Panc1 (cell line): ENCODE measurements at places on chromosomes 7 and 10. TPM values are rescaled to one million over a fixed set of nuclear protein-coding genes. Genes with fewer than 3 reads are reported as not detected.

DNA sequence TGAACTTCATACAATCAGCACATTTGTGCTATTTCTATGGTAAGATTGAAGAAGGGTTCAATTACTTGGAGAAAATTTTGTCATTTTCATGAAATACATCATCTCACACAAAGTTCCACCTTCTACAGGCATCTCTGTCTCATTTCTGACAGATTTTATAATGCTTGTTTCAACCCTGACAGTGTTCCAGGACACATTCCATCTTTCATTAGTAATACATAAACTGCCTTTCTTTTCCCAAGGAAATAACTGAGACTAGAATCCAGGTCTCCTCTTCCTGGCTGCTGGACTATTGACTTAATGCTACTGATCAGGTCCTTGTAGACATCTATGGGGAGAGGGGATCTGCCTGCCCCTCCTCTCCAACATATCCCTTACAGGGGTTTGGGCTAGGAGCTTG lies 70.1 kb upstream of the PLPP4 start:
- H3K4me3 ChIP-seq = no peak overlapping the region
- no peaks in the 10 kb centered on the region for H3K27me3 ChIP-seq
- no peak overlapping the region for H3K27ac ChIP-seq
- no peaks in the 10 kb centered on the region for H3K4me1 ChIP-seq
- DNase-seq = no peak

DNA sequence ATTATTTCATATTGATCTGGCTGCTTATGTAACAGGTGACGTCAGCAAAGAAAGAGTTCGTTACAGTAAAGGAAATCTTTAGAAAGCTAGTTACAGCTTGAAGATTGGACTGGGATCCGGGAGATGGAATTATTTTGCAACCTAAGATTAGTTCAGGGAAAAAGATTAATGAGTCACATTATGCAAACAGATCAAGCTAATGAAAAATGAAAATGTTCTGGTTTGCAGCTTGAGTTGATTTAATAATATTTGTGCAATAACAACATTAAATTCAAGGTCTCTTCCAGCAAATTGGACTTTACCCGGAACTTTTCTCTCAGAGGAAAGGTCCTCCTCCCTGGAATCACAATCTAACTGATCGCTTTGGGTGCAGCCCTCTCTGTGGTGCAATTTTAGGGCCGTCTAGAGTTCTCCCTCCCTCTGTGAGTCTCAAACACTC lies 119.5 kb downstream of the OTUD1 start:
- no peaks in the 10 kb centered on the region for H3K36me3 ChIP-seq
- H3K4me1 ChIP-seq = no peaks in the 10 kb centered on the region
- no peak overlapping the region for H3K27ac ChIP-seq
- H3K27me3 ChIP-seq = no peaks in the 10 kb centered on the region
- H3K4me3 ChIP-seq = no peak overlapping the region
- no peak for DNase-seq

DNA sequence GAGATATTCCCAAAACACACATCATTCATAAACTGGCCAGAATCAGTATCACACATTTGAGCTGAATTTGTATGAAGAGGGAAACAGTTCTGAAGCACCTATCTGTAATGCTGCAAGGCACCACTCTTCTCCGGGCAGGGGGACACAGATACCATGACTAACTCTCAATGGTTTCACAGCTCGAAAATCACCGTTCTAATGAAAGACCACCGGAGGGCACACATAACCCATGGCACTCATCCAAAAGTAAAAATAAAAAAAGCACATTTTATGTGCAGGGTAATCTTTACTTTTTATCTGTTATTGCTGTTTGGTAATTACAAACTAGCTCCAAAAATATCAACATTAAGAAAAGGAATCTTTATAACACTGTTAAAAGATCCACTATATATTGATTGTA lies 137.5 kb downstream of the PARD3 start:
- no peak for DNase-seq
- no peak overlapping the region for H3K4me3 ChIP-seq
- H3K36me3 ChIP-seq = no peaks in the 10 kb centered on the region
- H3K27me3 ChIP-seq = no peaks in the 10 kb centered on the region
- no peaks in the 10 kb centered on the region for H3K4me1 ChIP-seq
- no peak overlapping the region for H3K27ac ChIP-seq

- H3K4me1 ChIP-seq = no peaks in the 10 kb centered on the region
- no peak overlapping the region for H3K27ac ChIP-seq
- H3K27me3 ChIP-seq = no peaks in the 10 kb centered on the region
- H3K36me3 ChIP-seq = no peaks in the 10 kb centered on the region
- no peak for DNase-seq
These were observed 33.0 kb upstream of the CTBP2 start for GRCh38 chr10:125193306-125193877.

DNA sequence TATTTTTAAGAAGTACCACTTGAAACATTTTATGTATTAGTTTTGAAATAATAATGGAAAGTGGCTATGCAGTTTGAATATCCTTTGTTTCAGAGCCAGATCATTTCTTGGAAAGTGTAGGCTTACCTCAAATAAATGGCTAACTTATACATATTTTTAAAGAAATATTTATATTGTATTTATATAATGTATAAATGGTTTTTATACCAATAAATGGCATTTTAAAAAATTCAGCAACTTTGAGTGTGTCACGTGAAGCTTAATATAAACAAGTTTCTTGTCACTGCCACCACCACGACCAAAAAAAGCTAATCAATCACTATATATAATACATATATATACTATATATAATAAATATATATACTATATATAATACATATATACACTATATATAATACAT lies 4.8 kb downstream of the IL6 start:
- no peaks in the 10 kb centered on the region for H3K36me3 ChIP-seq
- H3K27ac ChIP-seq = no peak overlapping the region
- no peak for DNase-seq
- peaks cover 5% of the 10 kb centered on the region for H3K4me1 ChIP-seq
- H3K4me3 ChIP-seq = no peak overlapping the region
- H3K27me3 ChIP-seq = no peaks in the 10 kb centered on the region

DNA sequence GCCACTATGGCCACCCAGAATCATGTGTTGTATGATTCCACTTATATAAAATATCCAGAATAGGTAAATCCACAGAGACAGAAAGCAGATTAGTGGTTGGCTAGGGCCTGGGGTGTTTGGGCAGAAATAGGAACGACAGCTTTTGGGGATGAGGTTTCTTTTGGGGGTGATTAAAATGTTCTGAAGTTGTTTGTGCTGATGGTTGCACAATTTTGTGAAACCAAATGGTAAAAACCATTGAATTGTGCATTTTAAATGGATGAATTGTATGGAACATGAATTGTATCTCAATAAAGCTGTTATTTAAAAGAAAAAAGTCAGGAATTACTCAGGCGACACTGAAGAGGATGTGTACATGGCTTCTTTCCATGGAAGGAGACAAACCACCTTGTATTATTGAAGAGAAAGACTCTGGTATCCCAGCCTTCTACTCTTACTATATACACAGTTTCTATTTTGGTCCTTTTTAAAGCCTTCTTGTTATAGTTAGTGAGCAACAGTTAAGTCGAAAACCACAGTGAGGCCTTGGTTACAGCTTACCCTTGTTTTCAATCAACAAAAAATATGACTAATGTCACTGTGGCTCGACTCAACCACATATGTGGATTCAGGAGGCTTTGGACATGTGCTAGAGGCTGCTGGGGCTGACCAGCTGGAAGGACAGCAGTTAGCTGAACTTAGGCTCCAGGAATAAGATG lies 57.1 kb upstream of the KMT2E start:
- H3K36me3 ChIP-seq = no peaks in the 10 kb centered on the region
- DNase-seq = peak; percentile 45
- H3K27ac ChIP-seq = no peak overlapping the region
- H3K4me3 ChIP-seq = no peak overlapping the region

DNA sequence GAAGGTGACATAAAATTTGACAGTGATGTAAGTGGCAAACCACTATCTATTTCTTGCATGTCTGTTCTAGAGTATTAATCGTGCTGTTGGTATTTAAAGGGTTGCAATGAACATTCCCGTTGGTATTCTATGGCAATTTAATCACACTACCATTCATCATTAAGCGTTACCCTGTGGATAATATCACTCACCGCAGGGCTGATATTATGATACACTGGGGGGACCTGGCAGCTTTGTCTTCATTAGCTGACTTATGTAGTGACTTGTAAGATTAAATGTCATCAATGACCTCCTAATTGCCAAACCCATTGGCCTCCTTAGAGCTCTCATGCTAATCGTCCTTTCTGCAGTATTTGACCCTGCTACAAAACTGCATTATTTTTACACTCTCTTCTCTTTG lies 624.5 kb upstream of the VSTM2A start:
- H3K4me1 ChIP-seq = no peaks in the 10 kb centered on the region
- no peak overlapping the region for H3K4me3 ChIP-seq
- H3K27ac ChIP-seq = no peak overlapping the region
- no peak for DNase-seq

DNA sequence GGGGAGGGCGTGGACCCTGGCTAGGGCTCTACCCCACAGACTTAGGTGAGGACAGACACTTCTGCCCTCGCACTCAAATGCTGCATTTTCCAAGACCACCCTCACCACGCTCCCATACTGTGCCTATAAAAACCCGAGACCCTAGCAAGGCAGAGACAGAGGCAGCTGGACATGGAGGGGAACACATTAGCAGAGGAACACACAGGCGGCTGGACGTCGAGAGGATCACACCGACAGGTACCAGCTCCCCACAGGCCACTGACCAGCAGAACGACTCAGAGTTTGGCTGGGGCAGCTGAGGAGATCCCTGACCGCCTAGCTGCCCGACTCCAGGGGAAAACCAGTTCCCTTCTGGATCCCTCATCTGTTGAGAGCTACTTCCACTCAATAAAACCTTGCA lies 338.2 kb upstream of the SMIM30 start:
- H3K27me3 ChIP-seq = no peaks in the 10 kb centered on the region
- H3K36me3 ChIP-seq = no peaks in the 10 kb centered on the region
- H3K4me1 ChIP-seq = no peaks in the 10 kb centered on the region
- DNase-seq = no peak

- H3K36me3 ChIP-seq = no peaks in the 10 kb centered on the region
- no peaks in the 10 kb centered on the region for H3K27me3 ChIP-seq
- DNase-seq = no peak
- peak overlapping the region; percentile 92 for H3K27ac ChIP-seq
These were observed 140.6 kb downstream of the NRP1 start for GRCh38 chr10:33193701-33194521.

DNA sequence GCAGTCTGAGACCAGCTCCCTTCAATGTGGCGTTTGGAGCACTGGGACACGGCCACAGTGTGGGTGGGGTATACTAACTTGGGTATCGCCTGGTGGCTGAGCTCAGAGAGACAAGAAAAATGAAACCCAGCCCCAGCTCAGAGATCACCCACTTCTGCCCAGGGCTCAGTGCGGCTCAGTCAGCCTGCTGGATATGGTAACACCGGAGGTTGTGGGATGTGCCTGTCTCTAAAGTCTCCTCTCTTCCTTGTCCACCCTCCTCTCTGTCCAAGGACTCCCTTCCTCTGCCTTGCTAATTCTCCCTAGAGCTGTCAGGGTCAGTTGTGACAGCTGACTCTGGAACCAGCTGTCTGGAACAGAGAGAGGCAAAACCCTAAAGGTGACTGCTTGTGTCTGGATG lies 149.1 kb downstream of the PTPN20 start:
- no peak overlapping the region for H3K27ac ChIP-seq
- H3K4me1 ChIP-seq = no peaks in the 10 kb centered on the region; the same call in 1 of the 2 replicates
- no peak for DNase-seq
- H3K27me3 ChIP-seq = peaks cover 2% of the 10 kb centered on the region; the same call in 1 of the 2 replicates

- H3K27ac ChIP-seq = no peak overlapping the region
- DNase-seq = no peak
- no peak overlapping the region for H3K4me3 ChIP-seq
- H3K36me3 ChIP-seq = no peaks in the 10 kb centered on the region
These were observed 16.5 kb downstream of the MGMT start for GRCh38 chr10:129483430-129484010.

- H3K27ac ChIP-seq = no peak overlapping the region
- H3K4me1 ChIP-seq = no peaks in the 10 kb centered on the region
- no peak for DNase-seq
- H3K4me3 ChIP-seq = no peak overlapping the region
These were observed 108.5 kb upstream of the SFMBT2 start for GRCh38 chr10:7519351-7519750.

- H3K27ac ChIP-seq = no peak overlapping the region
- no peak overlapping the region for H3K4me3 ChIP-seq
- DNase-seq = no peak
These were observed 214.1 kb downstream of the HERPUD2 start for GRCh38 chr7:35480806-35481205.

DNA sequence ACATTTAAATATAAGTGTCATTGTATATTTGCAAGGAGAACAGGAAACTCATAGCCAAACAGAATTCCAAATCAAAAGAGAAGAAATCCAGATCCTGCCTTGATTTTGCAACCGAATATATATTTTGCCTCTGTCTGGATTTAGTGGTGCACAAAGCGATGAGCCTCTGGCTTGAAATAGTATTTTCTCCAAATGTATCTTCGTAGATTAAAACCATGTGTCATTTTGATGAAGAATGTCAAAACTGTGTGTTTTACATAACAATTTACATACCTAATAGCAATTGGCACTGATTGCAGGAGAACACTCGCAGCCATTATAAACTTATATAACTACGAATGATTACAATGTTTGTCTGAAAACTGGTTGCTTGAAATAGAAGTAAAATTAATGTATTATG lies 156.4 kb downstream of the ARID5B start:
- peaks cover 11% of the 10 kb centered on the region; the same call in 1 of the 2 replicates for H3K4me1 ChIP-seq
- no peak for DNase-seq
- H3K27me3 ChIP-seq = no peaks in the 10 kb centered on the region
- no peak overlapping the region for H3K4me3 ChIP-seq
- H3K36me3 ChIP-seq = peaks cover 16% of the 10 kb centered on the region

DNA sequence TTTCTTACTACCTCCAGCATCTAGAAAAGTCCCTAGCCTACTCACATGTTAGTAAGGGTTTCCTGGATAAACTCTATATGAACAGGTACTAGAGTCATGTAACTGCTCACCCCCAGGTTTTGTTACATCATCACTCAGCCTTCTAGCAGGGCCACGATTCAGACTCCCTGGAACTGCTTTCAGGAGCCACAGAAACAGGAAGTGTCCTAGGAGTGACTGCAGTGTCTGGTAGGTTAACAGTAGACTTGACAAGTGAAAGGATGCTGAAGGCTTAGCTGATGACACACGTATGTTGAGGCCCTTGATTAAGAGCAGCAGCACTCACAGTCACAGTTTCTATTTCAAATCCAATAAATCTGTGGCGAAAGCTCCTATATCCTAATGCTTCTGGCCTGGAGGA lies 101.2 kb downstream of the DNMBP start:
- H3K36me3 ChIP-seq = peaks cover 18% of the 10 kb centered on the region
- H3K27me3 ChIP-seq = no peaks in the 10 kb centered on the region
- no peak overlapping the region for H3K27ac ChIP-seq
- H3K4me3 ChIP-seq = no peak overlapping the region
- DNase-seq = no peak
- H3K4me1 ChIP-seq = no peaks in the 10 kb centered on the region; the same call in 1 of the 2 replicates

GRCh38 chr10:34933676-34934075 lies 118.6 kb upstream of the PARD3 start:
- H3K27ac ChIP-seq = no peak overlapping the region
- no peak overlapping the region for H3K4me3 ChIP-seq
- H3K27me3 ChIP-seq = no peaks in the 10 kb centered on the region
- H3K36me3 ChIP-seq = no peaks in the 10 kb centered on the region
- DNase-seq = no peak

GRCh38 chr7:30845426-30846135 lies 66.1 kb upstream of the AQP1 start:
- no peaks in the 10 kb centered on the region for H3K36me3 ChIP-seq
- peaks cover 9% of the 10 kb centered on the region for H3K4me1 ChIP-seq
- H3K27me3 ChIP-seq = no peaks in the 10 kb centered on the region
- DNase-seq = no peak

Gene FAM25C
- not detected for total RNA-seq

Gene VWA2
- total RNA-seq = 0.77 TPM

Gene EPDR1
- 86.6 TPM for total RNA-seq

Gene CFTR
- 0.31 TPM for total RNA-seq

Gene SUN3
- 0.49 TPM for total RNA-seq

Gene SPDYE11
- total RNA-seq = not detected
